ENCODE measurements at places on chromosomes 6 and 20. TPM values are rescaled to one million over a fixed set of nuclear protein-coding genes. Genes with fewer than 3 reads are reported as not detected.
A peak's percentile ranks its signal among the peaks of the same experiment; 100 is the strongest.

Gene MAN1A1
- not detected for total RNA-seq

DNA sequence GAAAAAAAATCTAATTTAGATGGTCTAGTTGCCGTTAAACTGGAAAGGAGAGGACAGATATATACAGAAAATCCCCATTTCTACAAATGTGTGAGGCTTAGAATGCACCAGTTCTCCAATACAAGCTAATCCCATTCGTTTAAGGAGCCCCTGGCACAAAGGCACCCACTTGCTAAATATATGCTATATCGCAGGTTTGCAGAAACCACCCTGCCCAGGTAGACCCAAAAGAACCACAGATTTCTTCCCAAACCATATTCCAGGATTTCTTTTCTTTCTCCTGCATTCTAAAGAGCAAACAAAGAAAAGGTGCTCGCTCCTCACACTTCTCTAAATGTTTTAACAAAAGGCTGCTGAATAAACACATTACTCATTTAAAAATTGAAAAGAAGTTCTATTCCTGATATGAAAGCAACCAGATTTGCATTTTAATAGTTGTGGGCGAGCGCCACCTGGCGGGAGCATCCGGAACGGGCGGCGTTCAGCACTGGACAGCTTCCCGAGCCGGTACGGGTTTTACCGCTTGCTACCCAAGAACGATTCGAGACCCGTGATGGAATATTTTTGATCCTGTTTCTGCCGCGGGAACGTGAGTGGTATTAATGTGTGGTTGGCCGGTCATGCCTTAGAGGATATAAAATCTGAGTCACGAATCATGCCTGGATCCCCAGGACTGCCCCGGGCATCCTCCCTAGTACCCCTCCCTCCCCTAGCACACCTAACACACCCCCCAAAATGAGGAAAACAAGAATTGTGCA, 2.1 kb downstream of the PTPRT start:
- peak; percentile 36 for DNase-seq

Gene WTAP
- 169 TPM for total RNA-seq

- no peak for DNase-seq
Measured at GRCh38 chr6:110322151-110322873, 35.8 kb downstream of the METTL24 start.

DNA sequence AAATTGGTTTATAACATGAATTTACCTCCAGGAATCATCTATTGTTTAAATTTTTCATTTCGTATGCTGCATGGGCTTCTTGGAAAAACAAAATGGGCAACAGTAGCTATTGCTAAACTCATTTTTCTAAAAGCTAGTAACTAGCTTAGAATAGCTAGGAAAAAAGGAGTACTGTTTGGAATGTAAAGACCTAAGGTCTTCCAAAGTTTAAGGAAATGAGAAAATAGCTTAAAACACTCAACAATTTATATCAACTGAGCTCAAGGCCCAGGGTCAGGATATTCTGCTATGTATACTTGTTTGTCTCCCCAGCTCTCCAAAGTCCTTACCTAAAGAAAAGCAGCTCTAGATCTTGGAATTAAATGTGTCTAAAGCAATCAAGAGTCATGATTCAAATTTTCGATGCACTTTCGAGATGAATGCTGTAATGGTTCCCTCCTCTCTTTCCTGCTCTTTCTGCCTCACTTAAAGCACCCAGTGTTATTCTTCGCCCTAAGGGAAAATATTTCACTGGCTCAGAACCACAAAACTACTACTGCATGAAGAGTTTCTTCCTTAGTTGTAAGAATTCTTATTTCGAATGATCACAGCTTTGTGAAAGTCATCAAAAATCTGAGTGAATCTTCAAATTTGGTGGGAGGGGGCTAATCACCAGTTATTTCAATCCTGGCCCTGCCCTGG, 41.6 kb downstream of the LYRM4 start:
- no peak for DNase-seq

- DNase-seq = no peak
Measured at GRCh38 chr6:107592806-107593205, 102.9 kb downstream of the SOBP start.

Gene FNDC11
- 1.4 TPM for total RNA-seq

Gene ZC3H12D
- total RNA-seq = not detected

DNA sequence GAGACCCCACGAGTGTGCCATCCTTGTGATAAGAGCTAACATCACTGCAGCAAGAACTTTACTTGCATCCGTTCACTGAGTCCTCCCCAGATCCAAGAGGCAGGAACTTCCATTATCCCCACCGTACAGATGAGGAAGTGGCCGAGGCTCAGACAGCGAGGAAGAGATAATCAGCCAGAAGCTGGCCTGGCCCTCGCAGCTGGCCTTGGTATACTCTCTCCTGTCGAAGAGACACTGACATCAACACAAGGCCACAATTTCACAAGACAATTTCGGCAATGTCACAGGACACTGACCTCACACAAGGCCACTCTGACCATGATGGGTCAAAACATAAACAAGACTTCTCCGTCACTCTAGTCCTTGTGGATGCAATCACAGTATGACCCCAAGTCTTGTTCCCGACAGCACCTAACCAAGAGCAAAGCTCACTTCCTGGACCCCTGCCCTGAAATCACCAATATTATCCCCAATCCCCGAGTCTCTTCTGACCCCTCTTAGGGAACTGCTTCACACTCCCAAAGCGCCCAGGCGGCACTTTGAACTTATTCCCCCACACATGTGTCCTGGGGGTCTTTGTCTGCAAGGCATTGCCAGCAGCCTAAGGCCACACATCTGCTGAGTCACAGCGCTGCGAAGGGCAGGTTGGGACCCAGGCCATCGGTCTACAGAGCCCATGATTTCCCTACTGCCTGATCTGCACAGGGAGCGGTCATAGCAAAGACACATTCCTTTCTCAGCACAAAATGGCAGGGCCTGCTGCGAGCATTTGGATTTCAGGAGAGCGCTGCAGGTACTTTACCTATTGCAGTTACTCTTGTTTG, 14.8 kb upstream of the VAPB start:
- DNase-seq = no peak

Gene SLC35B3
- total RNA-seq = 12.6 TPM

Gene SLC4A11
- 0.17 TPM for total RNA-seq

- no peak for DNase-seq
Measured at GRCh38 chr6:34912715-34913464, 23.8 kb downstream of the ANKS1A start.

GRCh38 chr20:63947638-63948456, 8.4 kb downstream of the UCKL1 start:
- DNase-seq = peak; percentile 77

Gene TCF21
- not detected for total RNA-seq

Gene EYS
- total RNA-seq = not detected

Gene CST7
- total RNA-seq = not detected

Gene FABP7
- total RNA-seq = not detected

GRCh38 chr20:59460352-59460751, 144.0 kb upstream of the PHACTR3 start:
- DNase-seq = no peak

DNA sequence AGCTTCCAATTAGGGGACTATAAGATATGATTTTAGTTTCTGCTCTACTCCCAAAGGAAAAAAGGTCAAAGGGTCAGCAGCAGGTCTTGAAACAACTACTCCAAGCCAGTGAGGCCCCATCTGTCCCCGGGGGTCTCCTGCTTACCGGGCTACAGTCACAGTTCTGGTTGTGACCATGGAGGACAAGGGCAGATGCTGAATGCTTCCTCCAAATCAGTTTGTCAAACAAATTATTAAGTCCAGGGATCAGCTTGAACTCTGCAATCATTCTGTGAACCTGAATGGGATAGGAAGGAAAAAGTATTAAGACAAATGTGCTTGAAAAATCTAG, 60.2 kb downstream of the MYH7B start:
- no peak for DNase-seq

DNA sequence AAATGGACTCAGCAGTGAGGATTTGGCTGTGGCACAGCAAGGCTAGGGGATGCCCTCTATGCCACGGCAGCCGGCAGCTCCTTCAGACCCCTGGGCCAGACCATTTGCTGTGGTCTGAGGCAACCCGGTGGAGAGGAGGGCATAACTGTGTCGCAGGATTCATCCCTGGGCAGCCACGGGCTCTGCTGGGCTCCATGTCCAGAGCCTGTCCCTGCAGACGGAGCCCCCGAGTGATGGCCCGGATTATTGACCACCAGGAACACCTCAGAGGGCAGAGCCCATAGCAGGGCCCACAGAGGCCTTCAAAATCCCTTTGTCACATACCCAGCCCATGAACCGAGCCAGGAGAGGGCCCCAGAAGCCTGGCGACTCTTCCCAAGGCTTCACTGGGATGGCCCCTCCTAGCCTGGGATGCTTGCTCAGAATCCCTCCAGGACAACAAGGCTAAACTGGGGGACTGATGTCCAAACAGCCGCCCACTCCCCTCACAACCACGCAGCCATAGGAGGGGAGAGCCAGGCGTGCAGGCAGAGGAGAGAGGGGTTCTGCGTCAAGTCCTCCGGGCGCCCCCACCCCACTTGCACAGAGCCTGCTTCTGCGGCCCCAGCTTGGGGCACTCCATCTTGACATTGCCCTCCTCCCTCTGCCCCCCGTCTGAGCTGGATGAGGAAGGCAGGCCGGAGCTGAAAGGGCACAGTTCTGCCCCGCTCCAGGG, 68.2 kb upstream of the AFDN start:
- DNase-seq = no peak

DNA sequence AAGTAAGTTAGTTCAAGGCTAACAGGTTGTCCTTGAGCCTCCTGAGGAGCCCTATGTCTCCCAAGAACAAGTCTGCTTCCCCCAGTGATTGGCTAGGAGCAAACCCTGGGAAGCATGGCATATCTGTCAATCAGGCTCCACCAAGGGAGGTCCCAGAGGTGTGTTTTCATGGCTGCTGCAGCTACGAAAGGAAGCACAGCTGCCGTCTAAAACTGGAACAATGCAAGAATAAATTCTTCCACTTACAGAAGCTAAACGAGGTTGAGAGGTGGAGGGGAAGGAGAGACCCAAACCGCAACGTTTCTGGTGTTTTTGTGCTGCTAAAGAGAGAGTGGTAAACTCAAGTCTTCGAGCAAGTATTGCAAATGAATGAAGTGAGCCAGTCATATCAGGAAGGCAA, 4.9 kb upstream of the PTGIS start:
- no peak for DNase-seq

- DNase-seq = no peak
Measured at GRCh38 chr6:170253226-170253909, 37.5 kb downstream of the DLL1 start.

Gene TINAG
- not detected for total RNA-seq

Gene RHAG
- total RNA-seq = not detected

GRCh38 chr6:32327103-32327502, 44.6 kb downstream of the TSBP1 start:
- no peak for DNase-seq

Gene MYL9
- total RNA-seq = 28.2 TPM

GRCh38 chr20:38201356-38201755, 36.3 kb upstream of the TGM2 start:
- DNase-seq = no peak

GRCh38 chr6:151498327-151498726, 4.5 kb downstream of the CCDC170 start:
- no peak for DNase-seq

Data from G401 (cell line).